Calu3 (cell line): ENCODE measurements at places on chromosomes 2 and 18. TPM values are rescaled to one million over a fixed set of nuclear protein-coding genes. Genes with fewer than 3 reads are reported as not detected.

Gene FBXO48
- 2.4 and 2.5 TPM in 2 replicates for total RNA-seq

Gene RNPEPL1
- total RNA-seq, result 80.6 and 82.9 TPM in 2 replicates

DNA sequence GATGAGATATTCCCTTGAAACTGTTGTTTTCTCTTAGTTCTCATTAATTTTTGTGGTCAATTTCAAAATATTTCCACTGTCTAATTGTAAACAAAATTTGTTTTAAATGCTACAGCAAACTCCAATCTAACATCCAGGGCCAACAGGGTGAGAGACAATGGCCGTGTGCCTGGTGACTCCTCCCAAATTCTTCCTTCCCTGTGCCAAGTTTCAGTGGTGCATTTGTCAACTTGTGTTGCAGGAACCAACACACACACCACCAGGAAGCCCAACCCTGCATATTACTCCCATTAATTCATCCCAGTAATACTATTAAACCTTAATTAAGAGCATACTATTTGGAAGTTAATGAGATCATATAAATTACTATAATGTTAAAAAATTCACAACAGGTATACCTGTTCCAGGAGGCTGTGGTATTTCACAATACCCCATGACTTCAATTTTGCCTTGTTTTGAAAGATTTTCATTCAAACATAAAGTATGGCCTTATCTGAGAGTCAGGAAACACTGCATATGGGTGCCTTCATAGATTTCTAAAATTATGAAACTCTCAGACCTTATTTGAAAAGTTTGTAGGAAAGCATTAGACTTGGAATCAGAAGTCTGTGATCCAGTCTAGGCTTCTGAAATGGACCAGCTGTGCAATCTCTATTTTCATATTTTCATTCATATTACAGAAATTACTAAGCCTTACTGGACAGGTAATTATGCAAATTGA is 1.1 kb downstream of the SERPINB2 start:
- peaks cover 40% of the 10 kb centered on the region for H3K4me1 ChIP-seq
- DNase-seq, result peak; percentile 25
- H3K36me3 ChIP-seq, result peaks cover 34% of the 10 kb centered on the region
- peak overlapping the region; percentile 74 for H3K27ac ChIP-seq
- H3K4me3 ChIP-seq, result peak overlapping the region; percentile 54

DNA sequence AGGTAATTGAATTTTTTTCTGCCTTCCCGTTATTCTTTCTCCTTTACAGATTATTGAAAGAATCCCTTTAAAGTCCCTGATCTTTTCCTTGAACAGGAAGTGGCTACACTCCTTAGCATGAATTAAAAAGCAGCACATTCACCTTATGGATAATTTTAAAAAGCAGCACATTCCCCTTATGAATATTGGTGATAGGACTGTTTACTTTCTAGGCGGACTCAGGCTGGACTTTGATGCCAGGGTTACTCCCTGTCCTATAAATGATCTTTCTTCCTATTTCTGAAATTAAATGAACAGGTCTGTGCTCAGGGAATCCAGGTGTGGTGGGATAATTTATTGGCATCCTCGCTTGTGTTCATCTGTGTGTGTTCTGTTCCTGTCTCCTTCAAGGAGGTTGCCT is 226.0 kb downstream of the DCDC2C start:
- H3K36me3 ChIP-seq, result no peaks in the 10 kb centered on the region
- DNase-seq, result no peak
- no peak overlapping the region for H3K4me3 ChIP-seq
- no peak overlapping the region for H3K27ac ChIP-seq
- no peaks in the 10 kb centered on the region for H3K27me3 ChIP-seq
- no peaks in the 10 kb centered on the region for H3K4me1 ChIP-seq

Gene BMP10
- total RNA-seq, result not detected in 2 replicates

DNA sequence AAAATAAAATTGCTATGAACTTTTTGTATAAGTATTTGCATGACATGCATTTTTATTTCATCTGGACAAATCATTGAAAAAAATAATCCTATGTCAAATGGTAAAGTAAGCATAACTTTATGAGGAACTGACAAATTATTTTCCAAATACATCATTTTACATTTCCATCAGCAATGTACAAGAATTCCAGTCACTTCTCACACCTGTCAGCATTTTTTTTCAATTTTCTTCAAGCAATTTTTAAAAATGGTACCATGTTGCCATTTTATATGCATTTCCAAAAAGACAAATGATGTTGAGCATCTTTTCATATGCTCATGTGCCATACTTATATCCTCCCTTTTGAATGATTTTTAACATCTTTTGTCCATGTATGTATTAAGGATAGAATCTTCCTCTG is 961.7 kb upstream of the PIK3C3 start:
- H3K4me1 ChIP-seq, result no peaks in the 10 kb centered on the region
- H3K27ac ChIP-seq, result no peak overlapping the region
- no peaks in the 10 kb centered on the region for H3K27me3 ChIP-seq
- no peak for DNase-seq
- H3K36me3 ChIP-seq, result no peaks in the 10 kb centered on the region

DNA sequence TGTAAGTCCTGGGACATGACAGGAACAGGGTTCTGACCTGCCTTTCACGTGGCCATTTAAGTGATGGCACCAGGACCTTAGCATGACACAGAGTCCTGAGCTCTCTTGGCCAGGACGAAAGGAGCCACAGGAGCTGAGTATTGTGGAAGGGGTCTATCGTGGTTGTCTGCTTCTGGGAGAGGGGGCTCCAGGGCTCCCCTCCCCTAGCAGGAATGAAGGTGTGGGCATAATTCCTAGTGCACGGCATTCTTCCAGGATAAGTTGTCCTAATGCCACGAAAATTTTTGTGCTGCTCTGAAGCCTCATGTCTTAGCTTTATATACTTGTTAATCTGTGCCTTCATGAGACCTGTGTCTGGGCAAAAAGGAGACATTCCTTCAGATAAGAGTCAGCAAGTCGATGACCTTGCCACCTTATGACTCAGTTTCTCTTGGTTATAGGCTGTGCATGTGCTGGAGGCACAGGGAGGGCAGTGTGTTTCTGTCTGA is 17.1 kb downstream of the GATA6 start:
- H3K36me3 ChIP-seq, result peaks cover 92% of the 10 kb centered on the region
- H3K27me3 ChIP-seq, result no peaks in the 10 kb centered on the region
- H3K4me1 ChIP-seq, result peaks cover 69% of the 10 kb centered on the region
- H3K27ac ChIP-seq, result peak overlapping the region; percentile 93
- H3K4me3 ChIP-seq, result peak overlapping the region; percentile 58

- no peak overlapping the region for H3K27ac ChIP-seq
- H3K4me1 ChIP-seq, result no peaks in the 10 kb centered on the region
- H3K4me3 ChIP-seq, result no peak overlapping the region
- H3K27me3 ChIP-seq, result no peaks in the 10 kb centered on the region
- DNase-seq, result no peak
Observed at GRCh38 chr2:46053564-46053963, 243.6 kb upstream of the EPAS1 start.

Gene HOXD8
- not detected in 2 replicates for total RNA-seq

DNA sequence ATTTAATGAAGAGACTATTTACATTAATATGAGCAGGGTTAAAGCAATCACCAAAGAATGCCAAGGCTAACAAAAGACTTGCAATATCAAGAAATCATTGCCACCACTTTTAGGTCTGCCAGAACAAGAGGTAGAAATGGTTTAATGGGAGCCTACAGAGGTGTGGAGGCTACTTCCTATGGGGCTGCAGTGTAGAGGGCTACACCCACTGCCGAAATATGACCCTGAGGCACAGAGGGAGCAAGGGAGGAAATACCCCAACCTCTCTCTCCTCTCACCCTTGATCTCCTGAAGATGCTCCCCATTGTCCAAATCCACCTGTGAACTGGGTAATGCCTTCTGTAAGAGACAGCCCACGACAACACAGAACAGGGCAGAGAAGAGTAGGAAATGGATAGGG is 315.4 kb downstream of the SMAD2 start:
- H3K27me3 ChIP-seq, result peaks cover 92% of the 10 kb centered on the region
- no peak overlapping the region for H3K4me3 ChIP-seq
- no peaks in the 10 kb centered on the region for H3K4me1 ChIP-seq
- no peaks in the 10 kb centered on the region for H3K36me3 ChIP-seq

- H3K36me3 ChIP-seq, result no peaks in the 10 kb centered on the region
- H3K27me3 ChIP-seq, result no peaks in the 10 kb centered on the region
- H3K4me1 ChIP-seq, result no peaks in the 10 kb centered on the region
- no peak overlapping the region for H3K4me3 ChIP-seq
- H3K27ac ChIP-seq, result no peak overlapping the region
Observed at GRCh38 chr2:139916822-139917221, 1136.6 kb upstream of the NXPH2 start.
